HCT116 (cell line): ENCODE measurements at places on chromosomes 6 and 20. TPM values are rescaled to one million over a fixed set of nuclear protein-coding genes. Genes with fewer than 3 reads are reported as not detected.

GRCh38 chr6:124885171-124885570 lies 77.1 kb upstream of the RNF217 start:
- no peak for DNase-seq

DNA sequence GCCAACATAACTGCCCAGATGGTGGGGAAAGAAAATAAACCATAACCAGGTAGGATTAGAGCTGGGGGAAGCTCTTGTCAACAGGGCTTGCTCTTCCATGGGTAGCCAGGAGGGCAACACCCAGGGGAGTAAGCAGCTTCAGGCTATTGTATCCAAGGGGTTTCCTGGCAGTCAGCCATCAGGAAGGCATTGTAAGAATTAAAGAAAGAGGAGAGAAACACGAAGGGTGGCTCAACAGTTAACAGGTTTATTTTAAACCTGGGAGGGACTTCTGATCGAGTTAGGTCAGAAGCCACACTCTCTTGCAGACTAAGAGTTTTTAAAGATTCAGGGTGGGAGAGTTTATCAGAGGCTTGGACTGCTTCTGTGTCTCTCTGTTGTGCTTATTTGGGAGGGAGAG lies 114.2 kb downstream of the QRSL1 start:
- DNase-seq, result no peak

DNA sequence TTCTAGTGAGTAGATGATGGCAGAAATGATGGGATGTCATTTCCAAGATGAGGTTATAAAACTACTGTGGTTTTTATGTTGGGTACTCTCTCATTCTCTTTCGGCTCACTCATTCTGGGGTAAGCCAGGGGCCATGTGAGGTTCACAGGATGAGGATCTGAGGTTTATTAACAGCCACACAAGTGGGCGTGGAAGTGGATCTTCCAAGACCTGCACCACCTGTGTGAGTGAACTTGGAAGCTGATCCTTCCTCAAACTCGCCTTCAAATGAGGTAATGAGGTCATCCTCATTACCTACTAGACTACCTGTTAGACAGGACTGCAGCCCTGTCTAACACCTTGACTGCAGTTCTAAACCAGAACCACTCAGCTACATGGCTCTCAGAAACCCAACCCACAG lies 45.1 kb upstream of the TAGAP start:
- no peak for DNase-seq

DNA sequence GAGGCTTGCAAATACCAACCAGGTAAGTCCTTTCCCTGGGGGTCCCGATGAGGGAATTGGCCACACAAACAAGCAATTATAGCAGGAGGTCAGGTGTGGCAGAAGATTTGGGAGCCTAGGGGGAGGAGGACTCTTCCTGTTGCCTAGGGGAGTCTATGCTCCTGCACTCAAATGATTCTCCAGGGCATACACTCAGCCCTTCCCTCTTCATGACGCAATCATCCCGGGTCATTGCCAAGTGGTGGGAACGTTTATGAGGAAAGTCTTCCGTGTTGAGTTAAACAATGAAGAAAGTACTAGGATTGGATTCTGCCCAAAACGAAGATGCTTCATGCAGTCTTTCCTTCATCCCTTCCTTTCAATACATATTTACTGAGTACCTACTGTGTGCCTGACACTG lies 186.5 kb upstream of the TSHZ2 start:
- DNase-seq, result no peak

DNA sequence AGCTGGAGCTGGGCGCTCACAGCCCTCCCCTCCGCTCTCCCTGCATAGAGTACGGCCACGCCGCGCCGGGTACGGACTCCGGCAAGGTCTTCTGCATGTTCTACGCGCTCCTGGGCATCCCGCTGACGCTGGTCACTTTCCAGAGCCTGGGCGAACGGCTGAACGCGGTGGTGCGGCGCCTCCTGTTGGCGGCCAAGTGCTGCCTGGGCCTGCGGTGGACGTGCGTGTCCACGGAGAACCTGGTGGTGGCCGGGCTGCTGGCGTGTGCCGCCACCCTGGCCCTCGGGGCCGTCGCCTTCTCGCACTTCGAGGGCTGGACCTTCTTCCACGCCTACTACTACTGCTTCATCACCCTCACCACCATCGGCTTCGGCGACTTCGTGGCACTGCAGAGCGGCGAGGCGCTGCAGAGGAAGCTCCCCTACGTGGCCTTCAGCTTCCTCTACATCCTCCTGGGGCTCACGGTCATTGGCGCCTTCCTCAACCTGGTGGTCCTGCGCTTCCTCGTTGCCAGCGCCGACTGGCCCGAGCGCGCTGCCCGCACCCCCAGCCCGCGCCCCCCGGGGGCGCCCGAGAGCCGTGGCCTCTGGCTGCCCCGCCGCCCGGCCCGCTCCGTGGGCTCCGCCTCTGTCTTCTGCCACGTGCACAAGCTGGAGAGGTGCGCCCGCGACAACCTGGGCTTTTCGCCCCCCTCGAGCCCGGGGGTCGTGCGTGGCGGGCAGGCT lies 4.6 kb downstream of the KCNK15 start:
- DNase-seq, result no peak

- no peak for DNase-seq
Observed at GRCh38 chr6:125095580-125096301, 57.8 kb upstream of the TPD52L1 start.

GRCh38 chr20:723756-724155 lies 44.5 kb downstream of the SLC52A3 start:
- no peak for DNase-seq

GRCh38 chr20:57790176-57790575 lies 80.4 kb upstream of the PMEPA1 start:
- no peak for DNase-seq

GRCh38 chr6:163820745-163821458 lies 406.4 kb downstream of the QKI start:
- DNase-seq, result no peak

GRCh38 chr6:147689398-147689797 lies 180.9 kb downstream of the SAMD5 start:
- DNase-seq, result no peak

GRCh38 chr6:135310291-135310690 lies 129.2 kb downstream of the MYB start:
- DNase-seq, result no peak

DNA sequence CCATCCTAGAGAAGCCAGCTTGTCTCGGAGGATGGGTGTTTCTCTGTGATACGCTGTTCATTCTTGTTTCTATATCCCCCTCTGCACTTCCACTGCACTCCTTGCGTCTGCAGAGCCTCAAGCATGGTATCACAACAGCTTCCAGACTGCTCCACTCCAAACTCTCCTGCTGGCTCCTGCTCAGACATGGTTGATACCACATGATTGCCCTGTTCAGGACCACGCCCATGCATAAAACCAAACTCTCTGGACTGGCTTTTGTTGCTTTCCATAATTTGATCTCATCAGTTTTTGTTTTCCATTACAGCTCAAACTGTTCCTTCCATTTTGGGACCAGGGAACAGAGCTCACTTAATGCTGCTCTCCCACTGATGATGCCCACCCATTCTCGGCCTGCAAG lies 30.0 kb upstream of the SMIM29 start:
- DNase-seq, result no peak

GRCh38 chr20:3720068-3720467 lies 7.7 kb upstream of the SIGLEC1 start:
- DNase-seq, result no peak

GRCh38 chr20:56957737-56958553 lies 308.5 kb downstream of the BMP7 start:
- no peak for DNase-seq

DNA sequence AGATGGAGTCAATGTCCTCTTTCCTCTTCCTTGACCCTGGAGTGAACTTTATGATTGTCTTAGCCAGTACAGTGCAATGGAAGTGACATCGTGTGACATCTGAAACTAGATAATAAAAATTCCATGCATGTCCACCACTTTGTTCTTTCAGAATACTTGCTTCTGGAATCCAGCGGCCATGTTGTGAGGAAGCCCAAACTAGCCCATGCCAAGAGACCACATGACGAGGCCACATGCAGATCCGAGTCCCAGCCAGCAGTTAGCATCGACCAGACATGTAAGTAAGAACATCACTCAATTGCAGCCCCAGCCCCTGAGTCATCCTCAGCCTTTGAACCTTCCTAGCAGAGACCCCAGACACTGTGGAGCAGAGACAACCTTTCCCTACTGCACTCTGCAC lies 48.5 kb upstream of the E2F3 start:
- DNase-seq, result no peak

DNA sequence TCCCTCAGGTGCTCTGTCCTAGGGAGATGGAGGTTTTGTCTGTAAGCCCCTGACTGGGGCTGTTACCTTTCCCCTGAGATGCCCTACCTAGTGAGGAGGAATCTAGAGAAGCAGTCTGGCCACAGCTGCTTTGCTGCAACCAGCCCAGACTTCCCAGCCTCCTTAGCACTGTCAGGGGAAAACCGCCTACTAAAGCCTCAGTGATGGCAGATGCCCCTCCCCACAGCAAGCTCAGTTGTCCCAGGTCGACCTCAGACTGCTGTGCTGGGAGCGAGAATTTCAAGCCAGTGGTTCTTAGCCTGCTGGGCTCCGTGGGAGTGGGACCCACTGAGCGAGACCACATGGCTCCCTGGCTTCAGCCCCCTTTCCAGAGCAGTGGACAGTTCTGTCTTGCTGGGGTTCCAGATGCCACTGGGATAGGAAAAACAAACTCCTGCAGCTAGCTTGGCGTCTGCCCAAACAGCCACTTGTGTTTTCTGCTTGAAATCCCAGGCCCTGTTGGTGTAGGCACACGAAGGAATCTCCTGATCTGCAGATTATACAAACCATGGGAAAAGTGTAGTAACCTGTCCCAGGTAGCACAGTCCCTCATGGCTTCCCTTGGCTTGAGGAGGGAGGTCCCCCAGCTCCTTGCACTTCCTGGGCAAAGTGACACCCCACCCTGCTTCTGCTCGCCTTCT lies 146.4 kb upstream of the PROKR2 start:
- no peak for DNase-seq

DNA sequence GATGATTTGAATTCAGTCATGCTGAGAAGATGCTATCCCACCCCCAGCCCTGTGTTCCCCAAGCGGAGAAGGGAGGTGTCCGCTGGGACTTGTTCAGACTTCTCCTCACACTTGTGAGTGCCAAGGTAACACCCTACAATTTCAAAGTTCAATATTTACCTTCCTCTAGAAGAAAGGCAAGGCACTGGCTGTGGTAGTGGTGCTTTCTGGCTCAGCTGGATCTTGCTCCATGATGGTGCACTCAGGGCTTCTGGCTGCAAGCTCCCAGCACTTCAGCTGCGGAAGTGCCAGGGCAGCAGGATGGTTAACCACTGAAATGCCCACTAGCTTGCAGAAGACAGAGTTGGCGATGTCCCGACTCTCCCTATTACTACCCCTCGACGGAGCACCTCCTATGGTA lies 135.4 kb downstream of the MTFR2 start:
- no peak for DNase-seq

DNA sequence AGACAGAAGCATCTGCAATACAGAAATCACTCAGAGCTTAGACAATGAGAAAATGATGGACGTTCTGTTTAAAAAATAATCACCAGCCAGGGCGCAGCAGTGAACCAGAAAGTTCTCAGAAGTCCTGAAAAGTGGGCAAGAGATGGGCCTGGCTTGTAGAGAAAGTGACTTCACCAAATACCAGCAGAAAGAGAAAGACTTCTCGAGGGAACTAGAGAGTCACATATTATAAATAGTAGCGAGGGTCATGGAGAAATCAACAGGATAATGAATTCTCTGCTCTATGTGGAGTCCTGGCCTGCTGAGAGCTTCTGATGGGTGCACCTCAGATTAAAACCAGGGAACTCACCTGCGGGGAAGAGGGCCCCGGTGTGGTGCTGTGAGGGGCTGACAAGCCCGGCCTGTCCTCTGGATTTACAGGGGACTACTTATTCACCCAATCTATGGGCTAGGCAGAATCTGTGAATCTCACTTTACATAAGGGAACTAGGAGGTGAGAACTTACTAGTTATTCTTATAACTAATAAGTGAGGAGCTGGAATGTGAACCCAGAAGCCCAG lies 5.6 kb upstream of the RAMACL start:
- DNase-seq, result no peak

DNA sequence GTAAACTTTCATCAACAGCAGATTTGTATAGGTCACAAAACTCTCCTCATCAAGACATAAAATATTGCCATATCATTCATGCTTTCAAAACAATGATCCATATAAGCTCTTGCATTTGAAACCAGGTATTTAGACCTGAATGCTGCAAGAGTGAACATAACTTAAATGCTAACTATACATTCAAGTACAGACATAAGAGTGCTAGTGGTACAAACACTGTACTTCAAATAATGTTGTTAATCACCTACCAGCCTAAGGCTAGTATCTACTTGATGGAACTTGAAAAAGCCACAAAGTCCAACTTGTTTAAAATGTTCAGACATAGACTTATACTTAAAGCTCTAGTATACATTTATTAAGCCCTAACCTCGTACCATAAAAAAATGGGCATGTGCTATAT lies 16.0 kb upstream of the GSTA2 start:
- DNase-seq, result no peak

DNA sequence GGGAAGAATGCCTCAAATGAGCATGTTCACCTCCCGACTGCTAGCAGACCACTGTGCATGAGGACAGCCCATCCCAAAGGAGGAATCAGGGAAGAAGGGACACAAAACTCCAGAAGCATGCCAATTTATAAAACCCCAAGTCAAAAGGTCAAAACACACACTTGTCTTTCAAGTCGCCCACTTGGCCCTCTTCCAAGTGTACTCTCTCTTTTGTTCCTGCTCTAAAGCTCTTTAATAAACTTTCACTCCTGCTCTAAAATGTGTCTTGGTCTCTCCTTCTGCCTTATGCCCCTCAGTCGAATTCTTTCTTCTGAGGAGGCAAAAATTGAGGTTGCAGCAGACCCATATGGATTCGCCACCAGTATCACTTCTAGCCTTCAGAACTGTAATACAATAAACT lies 33.9 kb upstream of the TPBG start:
- no peak for DNase-seq

GRCh38 chr6:53312355-53312754 lies 36.4 kb downstream of the ELOVL5 start:
- no peak for DNase-seq

DNA sequence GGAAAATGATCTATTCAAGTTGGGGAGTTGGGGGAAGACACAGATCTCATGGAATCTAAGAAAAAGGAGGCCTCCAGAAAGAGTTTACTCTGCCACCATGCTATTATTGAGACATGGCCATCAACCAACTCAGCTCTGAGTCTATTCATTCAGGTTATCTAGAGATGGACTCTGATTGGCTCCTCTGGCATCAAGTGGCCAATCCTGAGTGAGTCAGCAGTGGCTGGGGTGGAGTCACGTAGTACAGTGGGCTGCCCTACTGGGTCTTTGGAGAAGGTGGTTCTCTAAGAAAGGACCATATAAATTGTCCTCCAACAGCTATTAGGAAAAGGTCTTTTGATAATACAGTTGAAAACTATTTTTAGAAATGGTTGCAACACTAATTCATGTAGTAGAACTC lies 42.1 kb downstream of the LYRM2 start:
- DNase-seq, result no peak

Gene EDN1
- 0.22 TPM for total RNA-seq

Gene IER3
- 952 TPM for total RNA-seq

Gene RAET1L
- total RNA-seq, result 1.5 TPM

Gene PBOV1
- total RNA-seq, result not detected

Gene NINL
- 7.2 TPM for total RNA-seq

Gene IPCEF1
- total RNA-seq, result 0.32 TPM

Gene C6orf15
- total RNA-seq, result not detected

Gene CCN5
- total RNA-seq, result 0.20 TPM

Gene WFDC12
- total RNA-seq, result not detected
